CD4-positive, CD25-positive, alpha-beta regulatory T cell (primary cell): ENCODE measurements at places on chromosomes 2 and 18.

GRCh38 chr2:98572676-98573075 is 35.6 kb downstream of the COA5 start:
- no peak for DNase-seq

GRCh38 chr18:73924307-73924706 is 223.3 kb downstream of the FBXO15 start:
- DNase-seq, result no peak

GRCh38 chr2:197183355-197183754 is 127.2 kb downstream of the ANKRD44 start:
- no peak for DNase-seq

DNA sequence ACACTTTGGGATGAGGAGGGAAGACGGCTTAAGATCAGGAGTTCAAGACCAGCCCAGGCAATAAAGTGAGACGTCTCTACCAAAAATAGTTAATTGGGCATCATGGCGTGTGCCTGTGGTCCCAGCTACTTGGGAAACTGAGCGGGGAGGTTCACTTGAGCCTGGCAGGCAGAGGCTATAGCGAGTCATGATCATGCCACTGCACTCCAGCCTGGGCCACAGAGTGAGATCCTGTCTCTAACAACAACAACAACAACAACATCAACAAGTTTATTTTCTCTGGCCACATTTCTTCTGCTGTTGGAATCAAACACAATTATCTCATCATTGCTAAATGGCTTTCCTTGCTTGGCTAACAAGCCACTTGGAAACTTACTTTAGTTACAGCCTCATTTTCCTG is 13.4 kb downstream of the NIFK start:
- no peak for DNase-seq
